ENCODE measurements at places on chromosomes 5 and 9.

GRCh38 chr5:53095931-53096525 is 13.5 kb downstream of the MOCS2 start:
- DNase-seq = peak; percentile 10

- DNase-seq = no peak
Observed at GRCh38 chr9:93022721-93023520, 35.6 kb upstream of the SUSD3 start.

DNA sequence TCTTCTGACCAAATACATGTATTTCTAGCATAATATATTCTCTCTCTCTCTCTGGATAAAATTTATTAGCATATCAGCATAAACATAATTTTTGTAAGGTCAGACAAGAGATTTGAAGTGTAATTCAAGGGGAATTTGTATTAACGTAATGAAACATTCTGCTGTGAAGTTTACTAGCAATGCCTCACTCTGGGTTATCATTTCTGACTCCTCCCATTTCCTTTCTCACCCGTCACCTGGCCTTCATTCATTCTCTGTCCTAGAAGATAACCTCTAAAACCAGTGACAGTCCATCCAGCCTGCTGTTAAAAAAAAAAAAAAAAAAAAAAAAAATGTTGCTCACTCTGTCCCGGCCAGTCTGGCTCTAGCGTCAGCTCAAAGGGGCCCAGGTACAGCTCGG is 27.1 kb downstream of the GRAMD2B start:
- no peak for DNase-seq

GRCh38 chr5:26192486-26192885 is 845.9 kb downstream of the CDH9 start:
- no peak for DNase-seq

DNA sequence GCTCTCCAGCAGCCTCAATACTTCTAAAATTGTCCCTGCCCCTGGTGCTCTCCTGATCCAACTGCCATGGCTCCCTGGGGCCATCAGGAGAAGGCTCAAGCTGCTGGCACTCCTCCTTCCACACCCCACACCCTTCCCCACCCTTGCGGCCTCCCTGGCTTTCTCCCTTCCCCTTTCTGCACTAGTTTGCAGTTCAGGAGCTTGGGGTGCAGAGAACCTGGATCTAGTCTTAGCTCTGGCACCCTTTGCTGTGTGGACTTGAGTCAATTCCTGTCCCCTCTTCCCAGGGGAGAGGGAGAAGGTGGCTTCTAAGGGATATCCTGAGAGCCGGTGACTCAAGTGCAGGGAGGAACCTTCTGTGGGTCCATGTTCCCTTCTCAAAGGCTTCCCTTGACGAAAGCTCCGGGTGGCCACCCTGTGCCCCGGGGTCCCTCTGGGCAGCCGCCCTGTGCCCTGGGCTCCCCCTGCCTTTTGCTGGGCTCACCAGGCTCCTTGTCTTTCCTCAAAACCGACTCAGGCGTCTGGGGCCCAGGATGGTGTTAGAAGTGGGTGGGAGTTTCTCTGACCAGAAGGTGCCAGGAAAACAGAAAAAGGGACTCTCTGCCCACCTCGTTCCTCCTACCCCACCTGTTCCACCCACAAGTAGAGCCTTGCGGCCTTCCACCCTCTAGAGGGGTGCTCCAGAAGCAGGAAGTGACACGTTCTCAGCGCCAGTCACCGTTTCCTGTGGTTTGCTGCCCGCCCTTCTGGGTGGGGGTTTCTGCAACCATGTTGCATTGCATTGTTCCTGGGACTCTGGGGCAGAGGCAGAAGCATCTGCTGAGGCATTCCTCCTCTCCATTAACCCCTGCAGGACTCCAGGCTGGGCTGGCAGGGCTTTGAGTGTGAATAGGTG is 15.0 kb downstream of the GLIPR2 start:
- DNase-seq = peak; percentile 80

DNA sequence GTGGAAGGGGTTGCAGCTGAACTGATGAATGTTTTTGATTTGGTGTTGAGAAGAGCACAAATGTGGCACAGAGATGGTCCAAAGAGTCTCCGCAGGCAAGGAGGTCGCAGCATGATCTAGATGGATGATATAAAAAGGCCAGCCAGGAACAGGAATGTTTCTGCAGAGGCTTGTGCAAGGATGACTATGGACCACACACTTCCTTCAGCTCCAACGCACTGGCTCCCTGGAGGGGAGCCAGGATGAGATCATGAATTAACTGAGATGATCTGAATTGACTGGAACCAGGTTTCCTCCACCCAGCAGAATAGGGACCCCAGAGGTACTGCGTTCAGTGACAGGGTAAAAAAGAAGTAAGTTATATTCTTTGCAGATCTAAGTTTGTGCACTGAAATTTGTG is 89.0 kb downstream of the ARSB start:
- no peak for DNase-seq

DNA sequence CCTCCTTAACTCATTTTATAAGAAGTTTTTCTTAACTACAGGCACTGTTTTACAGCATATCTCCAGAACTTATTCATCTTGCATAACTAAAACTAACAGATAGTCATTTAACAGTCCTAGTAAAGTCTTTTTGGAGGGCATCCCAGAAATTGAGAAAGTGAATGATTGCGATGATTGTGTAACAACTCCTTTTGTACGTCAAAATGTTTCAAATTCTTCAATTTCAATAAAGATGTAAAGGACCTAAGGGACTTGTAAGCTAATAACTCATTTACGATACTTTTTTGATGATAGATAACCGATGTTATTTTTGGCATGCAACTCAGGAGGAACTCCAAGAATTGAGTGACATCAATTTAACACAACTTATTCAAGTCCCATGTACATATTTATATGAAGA is 42.7 kb downstream of the SVEP1 start:
- no peak for DNase-seq

DNA sequence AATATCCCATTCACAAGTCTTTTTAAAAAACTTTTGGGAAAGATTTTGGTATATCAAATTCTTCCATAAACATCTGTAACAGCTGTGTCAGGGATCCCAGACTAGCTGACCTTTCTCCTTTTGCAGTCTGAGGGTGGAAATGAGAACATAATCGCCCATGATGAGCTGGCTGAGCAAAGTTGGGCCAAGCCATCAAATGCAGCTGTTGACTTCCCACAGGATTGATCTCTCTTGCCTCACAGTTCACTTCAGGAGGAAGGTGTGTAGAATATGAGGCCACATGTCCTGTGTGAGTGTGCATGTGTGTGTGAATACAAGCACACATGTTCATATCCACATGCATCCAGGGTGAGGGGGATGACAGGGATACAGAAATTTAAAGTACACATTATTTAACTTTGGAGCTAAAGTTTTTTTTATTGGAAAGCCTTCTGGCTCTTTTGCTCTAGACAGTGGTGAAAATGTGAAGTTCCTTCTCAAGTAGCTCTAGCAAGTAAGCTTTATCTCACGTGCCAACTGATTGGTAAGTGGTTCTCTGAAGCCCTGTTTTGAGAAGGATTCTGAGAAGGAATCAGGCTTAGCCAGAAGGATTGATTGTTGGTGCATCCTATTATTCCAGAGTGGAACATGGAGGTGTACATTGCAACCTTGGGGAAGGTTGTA is 468.8 kb upstream of the DMAC1 start:
- no peak for DNase-seq

DNA sequence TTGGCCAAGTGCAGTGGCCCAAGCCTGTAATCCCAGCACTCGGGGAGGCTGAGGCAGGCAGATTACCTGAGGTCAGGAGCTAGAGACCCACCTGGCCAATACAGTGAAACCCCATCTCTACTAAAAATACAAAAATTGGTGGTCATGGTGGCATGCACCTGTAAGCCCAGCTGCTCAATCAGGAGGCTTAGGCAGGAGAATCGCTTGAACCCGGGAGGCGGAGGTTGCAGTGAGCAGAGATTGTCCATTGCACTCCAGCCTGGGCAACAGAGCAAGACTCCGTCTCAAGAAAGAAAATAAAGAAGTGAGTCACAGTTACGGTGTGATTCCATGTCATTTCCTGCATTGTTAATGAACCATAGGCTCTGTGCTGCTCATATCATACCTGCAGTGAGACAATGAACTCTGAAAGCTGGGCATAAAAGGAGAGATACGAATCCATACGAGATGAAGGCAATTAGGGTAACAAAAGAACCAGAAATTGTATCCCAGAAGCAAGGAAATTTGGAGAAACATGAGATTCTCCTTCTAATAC is 44.6 kb downstream of the TIMD4 start:
- no peak for DNase-seq

DNA sequence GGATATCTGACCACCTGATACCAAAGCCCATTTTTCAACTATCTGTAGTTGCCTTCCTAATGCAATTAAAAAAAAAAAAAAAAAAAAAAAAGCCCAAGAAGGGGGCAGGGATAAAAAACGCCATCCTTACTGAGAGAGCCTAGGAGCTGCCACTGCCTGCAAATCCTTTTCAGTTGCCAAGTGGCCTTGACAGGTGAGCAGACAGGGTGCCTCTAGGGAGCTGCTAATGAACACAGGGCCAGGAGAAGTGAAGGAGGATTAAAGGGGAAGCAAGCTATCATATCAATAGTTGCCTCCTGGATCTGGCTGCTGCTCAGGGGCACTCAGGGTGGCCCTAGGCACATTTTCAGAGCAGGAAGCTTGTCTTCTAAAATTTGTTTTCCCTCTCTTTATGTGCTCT is 547.4 kb downstream of the TLE1 start:
- no peak for DNase-seq

Measured in stimulated activated CD8-positive, alpha-beta memory T cell treated with anti-CD3 and anti-CD28 coated beads, Interleukin-12 subunit alpha, Interleukin-12 subunit beta, amount 100 ng/mL, for 4 hours (primary cell).